GM23248 (cell line): ENCODE measurements at places on chromosomes 12 and 14. TPM values are rescaled to one million over a fixed set of nuclear protein-coding genes. Genes with fewer than 3 reads are reported as not detected.

Gene FZD10
- total RNA-seq: not detected in 2 replicates

Gene NKX2-8
- not detected in 2 replicates for total RNA-seq

Gene RD3L
- total RNA-seq: not detected in 2 replicates

Gene KLRC4
- total RNA-seq: not detected in 2 replicates

Gene CIROP
- not detected in 2 replicates for total RNA-seq

Gene PLEKHG7
- total RNA-seq: not detected in 2 replicates

Gene INSM2
- not detected in 2 replicates for total RNA-seq

- H3K4me1 ChIP-seq: peaks cover 41% of the 10 kb centered on the region
- H3K4me3 ChIP-seq: no peak overlapping the region
- no peaks in the 10 kb centered on the region for H3K27me3 ChIP-seq
- peak overlapping the region; percentile 34 for H3K27ac ChIP-seq
These were observed 82.8 kb upstream of the PLEKHG7 start for GRCh38 chr12:92619730-92620684.

DNA sequence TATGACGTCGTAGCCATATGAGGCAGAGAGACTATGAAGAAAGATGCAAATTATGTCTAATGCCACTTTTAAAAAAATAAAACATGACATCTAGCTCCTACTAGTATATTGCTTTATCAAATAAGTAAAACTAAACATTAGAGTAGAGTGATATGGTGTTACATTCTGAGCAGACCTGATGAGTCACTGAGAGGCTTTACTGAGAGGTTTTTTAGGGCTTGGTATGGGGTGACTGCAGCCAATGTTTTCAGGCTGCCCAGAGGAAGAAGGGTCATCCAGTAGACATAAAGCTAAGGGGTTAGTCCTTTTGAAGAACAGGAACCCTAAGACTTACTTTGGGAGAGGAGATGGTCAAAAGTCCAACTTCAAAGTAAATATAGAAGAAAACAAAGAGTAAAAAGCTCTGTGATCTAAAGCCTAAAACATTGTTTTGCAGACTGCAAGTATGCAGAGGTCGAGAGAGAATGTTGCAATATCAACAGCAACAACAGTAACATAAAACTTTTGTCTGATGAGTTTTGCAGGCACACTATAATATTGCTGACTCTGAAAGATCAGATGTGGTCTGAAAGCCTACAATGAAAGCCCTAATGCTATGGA lies 774.7 kb downstream of the TMTC2 start:
- H3K27me3 ChIP-seq: no peaks in the 10 kb centered on the region
- H3K27ac ChIP-seq: no peak overlapping the region
- H3K4me3 ChIP-seq: no peak overlapping the region
- no peaks in the 10 kb centered on the region for H3K4me1 ChIP-seq
- H3K36me3 ChIP-seq: no peaks in the 10 kb centered on the region

GRCh38 chr14:36773136-36773540 lies 111.5 kb downstream of the PAX9 start:
- no peaks in the 10 kb centered on the region; the same call in 1 of the 2 replicates for H3K4me1 ChIP-seq
- no peak overlapping the region for H3K27ac ChIP-seq
- peak; percentile 46 for DNase-seq
- no peaks in the 10 kb centered on the region for H3K27me3 ChIP-seq

- no peak overlapping the region for H3K27ac ChIP-seq
- no peaks in the 10 kb centered on the region for H3K27me3 ChIP-seq
- no peaks in the 10 kb centered on the region for H3K4me1 ChIP-seq
- no peak for DNase-seq
- no peak overlapping the region for H3K4me3 ChIP-seq
These were observed 784.0 kb downstream of the TMTC2 start for GRCh38 chr12:83470749-83471148.

- no peaks in the 10 kb centered on the region for H3K27me3 ChIP-seq
- peaks cover 11% of the 10 kb centered on the region for H3K4me1 ChIP-seq
- no peak overlapping the region for H3K4me3 ChIP-seq
- no peaks in the 10 kb centered on the region for H3K36me3 ChIP-seq
- no peak overlapping the region for H3K27ac ChIP-seq
These were observed 43.5 kb upstream of the KCNA5 start for GRCh38 chr12:5000204-5000603.

DNA sequence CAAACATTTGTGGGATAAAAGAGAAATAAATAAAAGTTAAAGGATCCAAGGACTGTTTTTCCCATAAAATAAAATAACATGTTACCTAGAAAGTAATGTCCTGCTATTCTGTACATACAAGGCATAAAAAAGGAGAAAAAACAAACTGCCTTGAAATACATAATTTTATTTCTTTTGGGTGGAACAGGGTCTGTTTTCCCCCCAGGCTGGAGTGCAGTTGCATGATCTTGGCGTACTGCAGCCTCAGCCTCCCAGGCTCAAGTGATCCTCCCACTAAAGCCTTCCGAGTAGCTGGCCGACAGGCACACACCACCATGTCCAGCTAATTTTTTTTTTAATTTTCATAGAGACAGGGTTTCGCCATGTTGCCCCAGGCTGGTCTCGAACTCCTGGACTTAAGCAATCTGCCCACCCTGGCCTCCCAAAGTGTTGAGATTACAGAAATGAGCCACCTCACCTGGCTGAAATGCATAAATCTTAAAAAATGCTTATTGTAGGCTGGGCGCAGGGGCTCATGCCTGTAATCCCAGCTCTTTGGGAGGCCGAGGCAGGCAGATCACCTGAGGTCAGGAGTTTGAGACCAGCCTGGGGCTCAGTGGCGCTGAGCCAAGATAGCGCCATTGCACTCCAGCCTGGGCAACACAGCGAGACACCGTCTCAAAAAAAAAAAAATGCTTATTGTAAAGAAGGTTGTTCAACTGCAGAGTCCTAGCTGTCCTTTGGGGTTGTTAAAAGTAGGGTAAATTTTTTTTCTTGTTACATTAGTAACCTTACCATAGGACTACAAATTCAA lies 4.1 kb upstream of the TUBA1C start:
- peaks cover 33% of the 10 kb centered on the region for H3K4me1 ChIP-seq
- H3K27me3 ChIP-seq: no peaks in the 10 kb centered on the region
- H3K4me3 ChIP-seq: 0 out of 2 replicates have a peak overlapping the region, but pooled peaks have one; percentile 19
- DNase-seq: no peak

DNA sequence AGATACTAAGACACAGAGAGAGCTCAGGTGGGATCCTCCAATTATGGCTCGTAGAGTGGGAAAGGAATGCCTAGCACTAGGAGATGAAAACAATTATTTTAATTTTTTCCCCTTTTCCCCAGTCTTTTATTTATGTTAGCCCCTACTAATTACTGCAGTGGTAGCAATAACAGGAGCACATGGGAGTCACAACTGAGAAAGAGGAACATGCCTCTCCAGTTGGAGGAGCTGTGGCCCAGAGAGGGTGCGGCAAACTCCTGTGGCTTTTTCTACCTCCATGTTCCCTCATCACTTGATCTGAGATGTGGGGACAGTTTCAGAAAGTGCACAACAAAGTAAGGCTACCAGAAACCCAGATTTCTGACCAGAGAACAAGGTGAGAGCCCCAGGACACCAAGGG lies 25.9 kb upstream of the POC1B start:
- H3K4me1 ChIP-seq: peaks cover 4% of the 10 kb centered on the region
- H3K27me3 ChIP-seq: no peaks in the 10 kb centered on the region
- DNase-seq: no peak
- H3K4me3 ChIP-seq: no peak overlapping the region

DNA sequence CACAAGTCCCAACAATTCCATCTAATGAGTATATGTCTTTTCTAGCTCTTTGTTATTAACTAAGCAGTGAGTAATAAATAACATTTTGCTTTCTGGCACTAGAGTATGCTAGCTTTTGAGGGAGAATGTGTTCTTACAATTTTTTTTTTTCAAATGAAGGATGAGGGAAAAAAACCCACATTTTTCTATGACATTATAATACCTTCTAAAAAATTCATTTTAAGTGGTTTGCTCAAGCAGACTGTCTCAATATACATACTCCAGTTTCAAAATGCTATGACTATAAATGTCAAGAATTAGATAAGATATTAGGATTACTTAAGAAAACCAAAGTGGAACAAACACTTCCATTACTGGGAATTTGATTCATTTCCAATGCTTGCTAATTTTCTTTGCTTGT lies 394.6 kb downstream of the C12orf75 start:
- no peaks in the 10 kb centered on the region for H3K36me3 ChIP-seq
- peaks cover 14% of the 10 kb centered on the region for H3K4me1 ChIP-seq
- no peak overlapping the region for H3K27ac ChIP-seq
- DNase-seq: peak; percentile 7
- H3K4me3 ChIP-seq: no peak overlapping the region
- no peaks in the 10 kb centered on the region for H3K27me3 ChIP-seq

DNA sequence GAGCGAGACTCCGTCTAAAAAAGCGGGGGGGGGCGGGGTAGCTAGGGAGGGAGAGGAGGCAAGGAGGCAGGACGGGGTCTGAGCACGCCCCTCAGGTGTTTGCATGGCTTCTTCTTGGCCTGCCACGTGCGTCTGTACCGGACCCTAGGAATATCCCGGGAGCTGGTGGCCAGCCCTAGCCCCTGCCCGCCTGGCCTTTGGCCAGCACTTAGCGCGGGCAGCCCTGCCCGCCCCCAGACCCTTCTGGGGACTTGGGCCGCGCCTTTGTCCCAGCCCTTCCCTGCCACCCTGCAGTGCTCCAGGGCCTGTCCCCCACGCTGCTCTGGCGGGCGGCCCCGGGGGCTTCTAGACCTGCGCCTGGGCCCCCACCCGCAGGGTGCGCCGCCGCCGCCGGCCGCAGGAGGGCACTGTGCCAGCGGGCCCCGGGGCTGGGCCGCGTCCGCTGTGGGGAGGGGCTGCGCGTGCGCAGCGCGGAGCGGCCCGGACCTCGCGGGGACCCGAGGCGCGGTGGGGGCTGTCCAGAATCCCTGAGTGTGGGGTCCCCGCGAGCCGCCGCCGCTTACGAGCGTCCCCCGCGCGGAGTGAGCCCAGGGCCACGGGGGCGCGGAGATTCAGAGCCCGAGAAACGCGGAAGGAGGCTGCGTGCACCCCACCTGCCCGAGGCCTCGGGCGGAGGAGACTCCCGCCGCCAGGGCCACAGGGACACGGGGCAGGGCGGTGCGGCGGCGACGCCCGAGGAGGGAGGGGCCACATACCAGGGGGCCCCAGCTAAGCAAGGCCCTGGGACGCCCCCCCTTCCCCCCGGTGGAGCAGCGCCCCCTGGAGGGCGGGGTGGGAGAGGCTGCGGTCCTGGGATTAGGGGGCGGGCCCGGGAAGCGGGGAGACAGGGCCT lies 21.0 kb downstream of the SLC25A29 start:
- no peaks in the 10 kb centered on the region for H3K27me3 ChIP-seq
- no peaks in the 10 kb centered on the region for H3K4me1 ChIP-seq
- no peaks in the 10 kb centered on the region for H3K36me3 ChIP-seq
- peak overlapping the region; percentile 48 for H3K27ac ChIP-seq
- peak overlapping the region; percentile 78 for H3K4me3 ChIP-seq

GRCh38 chr12:121765573-121765972 lies 27.9 kb downstream of the RHOF start:
- no peak overlapping the region for H3K4me3 ChIP-seq
- no peaks in the 10 kb centered on the region for H3K27me3 ChIP-seq
- H3K36me3 ChIP-seq: no peaks in the 10 kb centered on the region
- no peak overlapping the region for H3K27ac ChIP-seq
- H3K4me1 ChIP-seq: peaks cover 31% of the 10 kb centered on the region

DNA sequence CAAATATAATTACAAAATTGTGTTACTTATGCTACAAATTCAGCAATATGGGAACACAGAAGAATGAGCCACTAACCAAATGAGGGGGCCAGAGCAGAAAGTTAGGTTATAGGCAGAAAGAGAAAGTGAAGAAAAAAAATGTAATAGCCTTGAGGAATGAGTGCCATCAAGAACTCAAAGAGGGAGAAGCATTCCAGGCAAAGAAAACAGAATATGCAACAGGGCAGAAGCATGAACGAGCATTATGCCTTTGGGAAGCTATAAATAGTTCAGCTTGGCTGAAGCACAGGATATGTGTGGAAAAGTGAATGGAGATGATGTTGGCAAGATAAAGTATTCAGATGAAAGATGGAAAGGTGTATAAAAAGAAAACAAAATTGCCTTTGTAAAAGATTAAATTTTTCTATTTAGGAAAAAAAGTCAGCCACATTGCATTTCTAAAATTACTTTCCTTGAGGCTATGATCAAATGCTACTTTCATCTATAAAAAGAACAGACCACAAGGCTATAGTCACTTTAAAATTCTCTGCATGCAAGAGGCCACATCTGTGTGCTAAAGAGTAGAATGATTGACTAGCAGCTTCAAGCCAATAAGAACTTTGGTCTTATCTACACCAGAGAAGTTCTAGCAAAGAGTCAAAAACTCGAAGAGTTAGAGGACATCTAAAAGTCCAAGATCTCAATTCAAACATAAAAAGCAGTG lies 193.6 kb upstream of the GARIN6 start:
- peak; percentile 23 for DNase-seq
- H3K4me3 ChIP-seq: peak overlapping the region; percentile 43
- H3K36me3 ChIP-seq: no peaks in the 10 kb centered on the region
- H3K27me3 ChIP-seq: no peaks in the 10 kb centered on the region
- peaks cover 26% of the 10 kb centered on the region for H3K4me1 ChIP-seq

GRCh38 chr12:66860752-66861750 lies 182.2 kb upstream of the GRIP1 start:
- no peak overlapping the region for H3K27ac ChIP-seq
- peak; percentile 66 for DNase-seq
- H3K27me3 ChIP-seq: no peaks in the 10 kb centered on the region
- H3K4me3 ChIP-seq: no peak overlapping the region

- peaks cover 24% of the 10 kb centered on the region for H3K4me1 ChIP-seq
- no peaks in the 10 kb centered on the region for H3K36me3 ChIP-seq
These were observed 12.1 kb downstream of the CNOT2 start for GRCh38 chr12:70255311-70255710.

- H3K27ac ChIP-seq: no peak overlapping the region
- no peak for DNase-seq
- H3K27me3 ChIP-seq: no peaks in the 10 kb centered on the region
- no peaks in the 10 kb centered on the region for H3K4me1 ChIP-seq
These were observed 18.0 kb downstream of the RIMBP2 start for GRCh38 chr12:130698106-130698505.

- H3K4me1 ChIP-seq: no peaks in the 10 kb centered on the region
- no peak overlapping the region for H3K27ac ChIP-seq
- H3K4me3 ChIP-seq: no peak overlapping the region
These were observed 5.6 kb upstream of the LHX5 start for GRCh38 chr12:113477171-113477841.

DNA sequence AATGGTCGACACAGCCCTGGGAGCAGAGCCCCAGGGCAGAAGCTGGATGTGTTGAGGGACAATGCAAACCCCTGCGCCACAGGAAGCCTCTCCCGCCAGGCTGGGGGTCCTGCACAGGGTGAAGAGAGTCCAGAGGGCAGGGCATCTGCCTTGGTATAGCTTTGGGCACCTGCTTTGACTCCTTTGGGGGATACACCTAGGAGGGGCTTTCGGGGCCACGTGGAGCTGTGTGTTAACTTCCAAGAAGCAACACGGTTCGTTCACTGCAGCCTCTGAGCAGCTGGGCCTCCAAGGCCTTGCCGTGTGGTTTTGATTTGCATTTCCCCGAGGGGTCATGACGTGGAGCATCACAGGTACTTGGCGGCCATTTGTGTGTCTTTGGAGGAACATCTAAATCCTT lies 5.8 kb upstream of the PUS1 start:
- H3K4me1 ChIP-seq: no peaks in the 10 kb centered on the region
- DNase-seq: no peak
- no peak overlapping the region for H3K27ac ChIP-seq

GRCh38 chr12:50088577-50089335 lies 3.6 kb downstream of the SMARCD1 start:
- H3K27ac ChIP-seq: peak overlapping the region; percentile 82
- peaks cover 34% of the 10 kb centered on the region for H3K36me3 ChIP-seq
- peak overlapping the region; percentile 32 for H3K4me3 ChIP-seq
- DNase-seq: peak; percentile 69
- H3K27me3 ChIP-seq: no peaks in the 10 kb centered on the region
